ENCODE measurements at places on chromosomes 1 and 21.

DNA sequence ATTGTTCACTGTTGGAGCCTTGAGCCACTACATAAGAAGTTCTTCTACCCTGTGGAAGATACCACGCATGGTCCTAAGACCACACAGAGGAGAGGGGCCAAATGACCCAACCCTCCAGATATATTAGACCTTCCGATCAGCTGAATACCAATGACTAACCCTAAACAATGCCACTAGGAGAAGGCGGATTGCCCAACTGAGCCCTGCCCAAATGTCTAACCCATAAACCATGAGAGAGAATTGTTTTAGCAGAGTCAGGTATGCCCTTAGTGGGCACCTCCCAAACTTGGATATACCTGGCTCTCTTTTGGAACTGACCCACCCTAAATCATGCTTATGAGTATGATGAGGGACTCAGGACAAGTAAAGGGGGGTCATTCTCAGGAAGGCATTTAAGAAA is 12.3 kb downstream of the SMG5 start:
- no peak for DNase-seq
- no peaks in the 10 kb centered on the region for H3K27me3 ChIP-seq
- H3K4me3 ChIP-seq, result no peak overlapping the region
- no peaks in the 10 kb centered on the region for H3K4me1 ChIP-seq
- no peak overlapping the region for H3K27ac ChIP-seq
- peaks cover 55% of the 10 kb centered on the region for H3K36me3 ChIP-seq

DNA sequence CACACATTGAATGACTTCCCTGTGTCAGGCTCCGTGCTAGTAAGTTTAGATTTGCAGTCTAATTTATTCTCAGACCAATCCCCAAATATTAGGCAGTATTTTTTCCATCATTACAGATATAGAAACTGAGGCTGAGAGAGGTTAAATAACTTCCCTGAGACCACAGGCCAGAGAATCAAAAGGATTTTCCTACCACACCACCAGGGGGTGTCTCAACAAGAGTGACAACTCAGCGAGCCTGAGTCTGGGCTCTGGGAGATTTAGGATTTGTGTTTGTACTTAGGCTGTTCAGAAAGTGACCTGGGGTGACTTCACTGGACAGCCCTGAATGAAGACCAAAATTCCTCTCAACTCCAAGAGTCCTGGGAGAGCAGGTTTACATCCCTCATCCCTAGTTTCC is 13.3 kb upstream of the LCE5A start:
- H3K27ac ChIP-seq, result no peak overlapping the region
- no peak overlapping the region for H3K4me3 ChIP-seq
- H3K4me1 ChIP-seq, result no peaks in the 10 kb centered on the region
- DNase-seq, result no peak
- no peaks in the 10 kb centered on the region for H3K36me3 ChIP-seq

DNA sequence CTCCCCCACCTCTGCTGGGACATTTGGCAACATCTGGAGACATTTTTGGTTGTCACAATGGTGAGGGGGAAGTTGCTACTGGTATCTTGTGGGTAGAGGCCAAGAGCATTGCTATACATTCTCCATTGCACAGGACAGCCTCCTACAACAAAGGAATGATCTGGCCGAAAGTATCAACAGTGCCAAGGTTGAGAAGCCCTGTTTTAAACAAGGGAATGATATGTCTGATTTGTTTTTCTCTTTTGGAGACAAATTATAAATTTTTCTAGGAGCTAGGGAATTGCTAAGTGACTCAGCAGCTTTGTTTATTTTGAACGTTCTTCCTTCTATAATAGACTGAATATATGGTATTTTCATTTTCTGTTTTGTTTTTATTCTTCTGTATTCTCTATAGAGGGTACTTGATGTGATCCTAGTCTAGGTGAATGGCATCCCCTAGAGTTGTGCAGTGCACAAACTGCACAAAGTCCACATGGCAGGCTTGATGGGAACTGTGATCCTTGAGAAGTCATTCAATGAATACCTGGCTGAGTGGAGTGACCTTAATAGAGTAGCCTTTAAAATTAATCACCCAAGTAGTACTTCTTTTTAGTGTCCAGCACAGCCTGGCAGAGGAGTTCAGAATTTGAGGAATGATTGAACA is 288.6 kb upstream of the USP24 start:
- H3K27me3 ChIP-seq, result peaks cover 22% of the 10 kb centered on the region
- H3K4me1 ChIP-seq, result no peaks in the 10 kb centered on the region
- no peak overlapping the region for H3K27ac ChIP-seq
- H3K4me3 ChIP-seq, result no peak overlapping the region
- H3K36me3 ChIP-seq, result no peaks in the 10 kb centered on the region
- no peak for DNase-seq

- H3K27ac ChIP-seq, result no peak overlapping the region
- H3K27me3 ChIP-seq, result no peaks in the 10 kb centered on the region
- no peak for DNase-seq
- H3K4me1 ChIP-seq, result peaks cover 14% of the 10 kb centered on the region
Observed at GRCh38 chr1:41712081-41712480, 206.6 kb downstream of the HIVEP3 start.

DNA sequence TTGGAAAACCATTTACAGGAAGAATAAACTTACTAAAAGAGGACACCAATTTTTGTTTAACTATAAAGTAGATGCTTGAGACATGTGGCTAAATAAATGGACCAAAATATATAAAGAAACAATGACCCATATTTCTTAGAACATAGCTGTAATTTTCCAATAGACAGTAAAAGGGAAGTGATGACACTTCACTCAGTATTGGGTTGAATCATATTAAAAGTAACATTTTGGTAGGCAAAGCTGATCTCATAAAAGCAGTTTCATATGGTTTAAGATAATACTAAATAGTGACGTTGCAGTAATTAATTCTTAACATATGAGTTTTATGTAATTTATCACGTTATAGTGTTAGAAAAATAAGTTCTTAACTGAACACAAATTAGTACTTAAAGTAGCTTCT is 308.9 kb upstream of the RUNX1 start:
- peak overlapping the region; percentile 68 for H3K27ac ChIP-seq
- no peaks in the 10 kb centered on the region for H3K36me3 ChIP-seq
- H3K4me3 ChIP-seq, result no peak overlapping the region
- H3K4me1 ChIP-seq, result peaks cover 13% of the 10 kb centered on the region
- no peaks in the 10 kb centered on the region for H3K27me3 ChIP-seq

- H3K27ac ChIP-seq, result no peak overlapping the region
- DNase-seq, result no peak
- H3K27me3 ChIP-seq, result no peaks in the 10 kb centered on the region
- H3K4me3 ChIP-seq, result no peak overlapping the region
- H3K4me1 ChIP-seq, result peaks cover 4% of the 10 kb centered on the region
Observed at GRCh38 chr1:16208270-16208987, 4.0 kb downstream of the ARHGEF19 start.

GRCh38 chr1:228809621-228810394 is 74.5 kb downstream of the RHOU start:
- no peak overlapping the region for H3K4me3 ChIP-seq
- DNase-seq, result peak; percentile 38
- H3K27me3 ChIP-seq, result no peaks in the 10 kb centered on the region
- peaks cover 38% of the 10 kb centered on the region for H3K4me1 ChIP-seq
- H3K27ac ChIP-seq, result no peak overlapping the region

DNA sequence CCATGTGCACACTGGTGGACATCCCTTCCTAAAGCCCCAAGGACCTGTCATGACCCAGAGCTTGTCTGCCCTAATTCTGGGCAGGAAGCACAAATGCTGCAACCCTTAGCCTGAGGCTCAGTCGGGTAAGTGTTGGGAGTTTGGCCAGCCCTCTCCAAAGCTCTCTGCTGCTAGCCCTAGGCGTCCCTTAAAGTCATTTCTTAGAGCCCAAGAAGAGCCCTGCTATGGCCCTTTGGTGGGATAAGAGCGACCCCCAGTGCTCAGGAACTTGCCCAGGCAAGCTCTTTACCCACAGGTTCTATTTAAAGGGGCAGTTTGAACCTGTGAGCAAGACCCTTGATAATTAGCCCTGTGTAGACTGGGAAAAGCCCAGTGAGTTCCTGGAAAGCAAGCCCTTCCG is 356.8 kb downstream of the RRAGC start:
- no peaks in the 10 kb centered on the region for H3K36me3 ChIP-seq
- no peak overlapping the region for H3K27ac ChIP-seq
- DNase-seq, result no peak
- H3K4me1 ChIP-seq, result peaks cover 7% of the 10 kb centered on the region
- H3K4me3 ChIP-seq, result no peak overlapping the region

- no peak for DNase-seq
- H3K4me3 ChIP-seq, result no peak overlapping the region
- H3K4me1 ChIP-seq, result no peaks in the 10 kb centered on the region
- H3K27ac ChIP-seq, result no peak overlapping the region
- H3K36me3 ChIP-seq, result peaks cover 2% of the 10 kb centered on the region
- no peaks in the 10 kb centered on the region for H3K27me3 ChIP-seq
Observed at GRCh38 chr21:33775100-33775828, 133.0 kb downstream of the ITSN1 start.

DNA sequence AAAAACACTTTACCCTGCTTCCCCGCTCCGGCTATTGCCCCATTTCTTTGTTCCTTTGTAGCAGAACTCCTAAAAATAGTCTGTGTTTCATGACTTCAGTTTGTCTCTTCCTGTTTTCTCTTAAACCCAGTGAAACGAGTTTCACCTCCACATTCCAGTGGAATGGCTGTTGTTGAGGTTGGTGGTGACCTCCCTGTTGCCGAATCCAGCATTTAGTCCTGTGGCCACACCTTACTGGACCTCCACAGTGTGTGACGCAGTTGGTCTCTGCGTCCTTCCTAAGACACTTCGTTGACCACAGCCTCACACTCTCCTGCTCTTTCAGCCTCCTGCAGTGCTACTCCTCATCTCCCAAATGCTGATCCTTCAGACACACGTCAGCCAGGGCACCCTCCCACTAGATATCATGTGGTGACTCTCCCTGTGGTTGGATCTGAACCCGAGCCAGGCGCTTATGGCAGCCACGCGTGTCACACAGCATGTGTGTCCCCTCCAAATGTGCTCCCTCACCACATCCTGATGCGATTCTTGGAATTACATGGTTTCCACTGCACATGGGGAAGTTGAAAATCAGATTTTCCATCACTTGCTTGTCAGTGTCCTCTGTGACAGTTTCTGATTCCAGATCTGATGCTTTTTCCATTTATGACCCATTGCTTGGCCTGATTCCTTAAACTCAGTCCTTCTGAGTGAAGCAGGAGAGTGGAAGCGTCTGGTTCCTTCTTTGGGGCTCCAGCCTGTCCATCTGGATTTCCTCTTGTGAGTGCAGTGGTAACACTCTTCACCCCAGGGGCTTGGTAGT is 99.1 kb upstream of the ARTN start:
- peaks cover 7% of the 10 kb centered on the region for H3K36me3 ChIP-seq
- H3K4me1 ChIP-seq, result peaks cover 61% of the 10 kb centered on the region
- no peaks in the 10 kb centered on the region for H3K27me3 ChIP-seq
- no peak overlapping the region for H3K27ac ChIP-seq
- H3K4me3 ChIP-seq, result no peak overlapping the region
- peak; percentile 21 for DNase-seq

DNA sequence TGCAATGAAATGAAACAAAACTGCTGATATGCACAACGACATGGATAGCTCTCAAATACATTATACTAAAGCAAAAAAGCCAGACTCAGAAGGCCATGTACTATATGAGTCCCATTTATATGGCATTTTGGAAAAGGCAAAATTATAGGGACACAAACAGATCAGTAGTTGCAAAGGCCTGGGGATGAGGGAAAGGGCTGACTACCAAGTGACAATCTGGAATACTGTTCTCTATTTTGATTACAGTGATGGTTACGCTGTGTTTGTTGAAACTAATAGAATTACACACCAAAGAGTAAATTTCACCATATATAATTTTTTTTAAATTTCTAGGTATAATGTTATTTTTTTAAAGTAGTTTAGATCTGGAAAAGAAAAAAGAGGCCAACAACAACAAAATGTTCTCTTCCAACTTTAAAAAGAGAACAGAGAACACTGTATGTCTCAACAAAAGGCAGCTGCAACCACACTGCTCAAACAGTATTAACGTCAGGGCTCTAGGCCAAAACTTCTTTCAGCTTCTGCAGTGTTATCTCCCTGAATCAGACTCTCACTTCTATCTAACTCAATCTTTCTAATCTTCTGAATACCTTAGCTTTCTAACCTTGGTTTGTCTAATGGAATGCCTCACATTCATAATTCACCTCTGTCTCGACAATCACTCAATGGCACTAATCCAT is 75.8 kb downstream of the FOXJ3 start:
- no peaks in the 10 kb centered on the region for H3K27me3 ChIP-seq
- no peak for DNase-seq
- H3K4me1 ChIP-seq, result peaks cover 46% of the 10 kb centered on the region
- H3K36me3 ChIP-seq, result peaks cover 25% of the 10 kb centered on the region
- no peak overlapping the region for H3K27ac ChIP-seq
- H3K4me3 ChIP-seq, result no peak overlapping the region

DNA sequence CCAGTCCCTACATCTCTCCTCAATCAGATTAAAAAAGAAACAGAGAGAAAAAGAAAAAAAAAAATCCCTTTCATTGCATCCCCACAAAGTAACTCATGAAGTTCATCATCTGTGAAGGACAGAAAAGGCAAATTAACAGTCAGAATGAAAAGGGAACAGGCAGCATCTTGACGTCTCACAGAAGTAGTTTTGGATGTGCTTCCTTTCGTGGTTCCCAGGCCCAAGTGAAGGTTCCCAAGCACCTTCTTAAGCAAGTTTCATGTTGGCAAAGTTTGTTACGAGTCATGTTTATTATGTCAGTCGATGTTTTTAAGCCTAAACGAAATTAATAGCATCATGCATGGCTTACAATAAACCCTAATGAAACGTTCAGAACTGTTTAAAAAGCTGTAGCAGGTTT is 475.2 kb downstream of the SETD4 start:
- H3K27ac ChIP-seq, result no peak overlapping the region
- peaks cover 5% of the 10 kb centered on the region for H3K27me3 ChIP-seq
- no peak for DNase-seq
- no peaks in the 10 kb centered on the region for H3K36me3 ChIP-seq
- H3K4me3 ChIP-seq, result no peak overlapping the region

GRCh38 chr1:203649551-203649998 is 22.9 kb downstream of the ATP2B4 start:
- H3K4me1 ChIP-seq, result peaks cover 60% of the 10 kb centered on the region
- H3K27ac ChIP-seq, result peak overlapping the region; percentile 46
- DNase-seq, result peak; percentile 67

- peaks cover 2% of the 10 kb centered on the region for H3K36me3 ChIP-seq
Observed at GRCh38 chr1:33306653-33307493, 14.0 kb downstream of the A3GALT2 start.

DNA sequence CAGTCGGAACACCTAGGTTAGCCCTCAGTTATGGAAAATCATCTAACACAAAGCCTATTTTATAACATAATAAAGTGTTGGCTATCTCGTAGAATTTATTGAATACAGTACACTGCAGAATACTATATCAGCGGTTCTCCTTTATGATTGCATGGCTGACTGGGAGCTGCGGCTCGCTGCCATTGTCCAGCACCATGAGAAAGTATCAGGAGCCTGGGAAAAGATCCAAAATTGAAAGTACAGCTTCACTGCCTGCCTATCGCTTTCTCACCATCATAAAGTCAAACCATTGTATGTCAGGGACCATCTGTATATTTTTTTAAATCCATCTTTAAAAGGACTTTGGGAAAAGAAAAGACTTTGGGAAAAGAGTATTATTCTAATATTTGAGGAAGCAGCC is 111.9 kb upstream of the RAVER2 start:
- peaks cover 16% of the 10 kb centered on the region for H3K4me1 ChIP-seq
- no peak for DNase-seq
- H3K27me3 ChIP-seq, result no peaks in the 10 kb centered on the region
- no peaks in the 10 kb centered on the region for H3K36me3 ChIP-seq

GRCh38 chr1:204171751-204172178 is 5.6 kb upstream of the REN start:
- H3K4me3 ChIP-seq, result no peak overlapping the region
- no peak overlapping the region for H3K27ac ChIP-seq
